ENCODE measurements at places on chromosomes 7 and 10. TPM values are rescaled to one million over a fixed set of nuclear protein-coding genes. Genes with fewer than 3 reads are reported as not detected.

DNA sequence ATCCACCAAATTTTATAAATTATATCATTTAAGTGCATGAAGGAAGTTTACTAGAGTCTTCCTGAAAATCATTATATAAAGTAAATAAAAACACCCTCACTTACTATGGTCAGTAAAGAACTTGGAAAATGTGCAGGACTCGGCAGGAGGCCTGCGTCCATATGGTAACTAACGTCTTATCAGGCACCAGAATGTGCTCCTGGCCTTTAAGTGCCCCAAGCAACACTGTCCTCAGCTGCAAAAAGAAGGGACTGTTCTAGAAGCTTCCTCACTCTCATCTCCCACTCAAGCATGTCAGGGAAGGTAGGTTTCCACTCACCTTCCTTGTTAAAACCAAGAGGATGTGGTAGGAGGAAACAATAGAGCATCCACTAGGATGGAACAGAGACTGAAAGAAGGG lies 11.3 kb downstream of the SFMBT2 start:
- DNase-seq = no peak

COL28A1 gene
- total RNA-seq = under 0.01 TPM

PVRIG gene
- not detected for total RNA-seq

GRCh38 chr10:101575091-101575490 lies 13.0 kb downstream of the POLL start:
- DNase-seq = no peak

HABP2 gene
- not detected for total RNA-seq

GRCh38 chr7:28069807-28070206 lies 110.8 kb downstream of the JAZF1 start:
- peak; percentile 79 for DNase-seq

- no peak for DNase-seq
Measured at GRCh38 chr10:30134171-30134945, 75.0 kb upstream of the JCAD start.

DNA sequence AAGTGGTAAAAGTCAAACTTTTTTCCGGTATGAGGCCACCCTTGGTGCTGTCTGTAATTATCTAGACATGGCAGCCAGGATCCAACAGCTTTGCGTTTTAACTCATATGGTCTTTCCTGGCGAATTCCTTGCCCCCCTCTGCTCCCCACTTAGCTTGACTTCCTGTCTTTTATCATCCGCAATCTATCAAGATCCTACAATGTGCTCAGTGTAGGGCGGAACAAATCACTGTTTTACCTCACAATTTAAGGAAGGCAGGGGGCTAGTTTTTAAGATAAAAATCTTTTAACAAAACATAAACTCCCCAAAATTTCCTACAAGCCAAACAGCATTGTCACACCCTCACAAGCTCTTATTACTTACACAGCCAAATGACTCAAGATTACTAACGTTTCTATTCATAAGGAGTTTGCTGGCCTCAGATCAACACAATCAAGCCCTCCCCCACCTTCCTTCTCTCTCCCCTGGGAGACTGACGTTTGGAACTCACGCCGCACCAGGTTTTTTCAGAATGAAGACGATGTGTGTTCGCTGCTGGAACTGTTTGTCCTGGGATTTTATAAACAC lies 1.3 kb upstream of the CDK14 start:
- peak; percentile 91 for DNase-seq

DNA sequence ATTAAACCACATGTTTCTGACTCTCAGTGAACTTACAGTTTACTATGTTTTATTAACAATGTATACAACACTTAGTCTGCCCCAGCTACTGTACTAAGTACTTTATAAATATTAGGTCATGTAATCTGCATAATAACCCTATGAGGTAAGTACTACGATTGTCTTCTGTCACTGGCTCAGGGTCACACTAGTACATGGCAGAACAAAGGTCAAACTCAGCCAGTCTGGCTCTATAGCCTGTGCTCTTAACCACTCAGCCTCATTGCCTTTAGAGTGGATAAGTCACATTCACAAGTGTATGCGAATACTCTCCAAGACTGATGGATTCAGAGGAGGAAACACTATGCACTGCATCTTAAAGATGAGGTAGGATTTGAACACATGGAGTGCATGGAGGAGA lies 252.3 kb downstream of the KCNMA1 start:
- DNase-seq = no peak

RBM20 gene
- under 0.01 TPM for total RNA-seq

DNA sequence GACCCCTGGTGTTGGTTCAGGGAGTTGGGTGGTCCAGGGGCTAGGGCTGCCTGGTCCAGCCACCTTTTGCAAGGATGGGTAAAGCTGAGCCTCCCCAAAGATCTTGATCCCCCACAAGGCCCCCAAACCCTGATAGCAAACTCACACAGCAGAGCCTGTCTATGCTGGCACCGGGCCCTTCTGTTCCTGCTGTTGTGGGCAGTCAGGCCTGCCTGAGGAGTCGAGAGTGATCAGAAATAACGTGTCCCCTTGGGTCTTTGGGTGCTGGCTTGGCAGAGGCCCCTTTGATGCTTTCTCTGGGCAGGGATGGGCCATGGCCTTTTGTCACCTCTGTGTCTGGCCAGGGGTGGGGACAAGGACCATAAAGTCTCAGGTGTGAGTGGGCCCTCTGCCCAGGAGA lies 715 bp upstream of the MUC12 start:
- DNase-seq = no peak

DNA sequence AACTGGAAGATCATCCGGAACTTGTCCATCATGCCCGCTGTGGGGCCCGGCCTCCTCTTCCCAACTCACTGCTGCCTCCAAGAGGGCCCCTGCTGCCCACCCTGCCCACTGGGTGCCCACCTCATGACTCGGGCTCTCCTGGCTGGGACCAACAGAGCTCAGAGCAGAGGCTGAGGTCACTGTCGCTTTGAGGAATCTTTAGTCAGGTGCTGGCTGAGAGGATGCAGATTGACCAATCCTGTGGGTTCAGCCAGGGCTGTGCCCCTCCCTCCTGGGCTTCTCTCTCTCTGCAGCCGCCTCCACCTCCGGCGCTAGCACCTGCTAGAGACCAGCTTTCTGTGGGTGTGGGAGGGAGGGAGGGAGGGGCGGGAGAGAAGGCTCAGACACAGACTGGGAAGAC lies at the start of gene CALHM1:
Gene CALHM1 (minus strand): TSS at position 181 of the 400 bp plus-strand sequence. CDS start 149 bp downstream, at position 32.
- DNase-seq = no peak

ITPRID1 gene
- not detected for total RNA-seq

CALHM3 gene
- not detected for total RNA-seq

DNA sequence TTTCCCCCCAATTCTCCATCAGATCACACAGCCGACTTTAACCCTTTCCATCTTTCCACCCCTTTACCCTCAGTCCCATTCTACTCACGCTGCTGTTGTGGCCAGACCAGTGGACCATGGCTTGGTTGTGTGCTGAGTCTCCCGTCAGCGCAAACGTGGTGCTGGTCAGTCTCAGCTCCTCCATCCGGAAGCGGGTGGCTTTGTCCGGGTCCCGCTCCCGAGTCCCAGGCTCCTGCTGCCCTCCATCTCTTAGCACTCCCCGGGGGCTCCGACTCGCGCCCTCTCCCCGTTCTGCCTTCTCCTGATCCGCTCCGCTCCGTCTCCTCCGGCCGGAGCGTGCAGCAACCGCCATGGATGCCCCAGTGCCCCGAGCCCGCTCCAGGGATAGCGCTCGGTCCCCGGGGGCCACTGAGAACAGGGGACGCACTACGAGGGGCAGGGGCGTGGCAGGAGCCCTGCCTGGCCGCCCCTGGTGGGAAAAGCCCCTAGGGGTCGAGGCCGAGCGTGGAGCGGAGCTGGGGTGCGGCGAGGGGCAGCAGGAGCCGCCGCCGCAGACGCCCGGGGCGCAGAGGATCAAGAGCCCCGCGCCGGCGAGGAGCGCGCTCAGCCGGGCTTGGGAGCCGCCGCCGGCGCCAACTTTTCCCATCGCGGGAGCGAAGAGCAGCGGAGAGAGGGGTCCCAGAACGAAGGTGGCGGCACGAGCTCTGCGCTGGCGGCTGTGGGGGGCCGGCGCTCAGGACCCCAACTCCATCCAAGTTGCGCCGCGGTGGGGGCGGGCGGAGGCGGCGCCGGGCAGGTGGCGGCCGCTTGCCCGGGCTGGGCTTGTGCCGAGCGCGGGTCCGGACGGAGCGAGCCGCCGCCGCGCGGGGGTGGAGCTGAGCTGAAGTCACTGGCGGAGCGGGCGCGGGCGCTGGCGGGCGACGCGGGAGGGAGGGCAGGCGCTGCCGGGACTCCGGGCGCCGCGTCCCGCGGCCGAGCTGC lies at the start of gene SORCS1:
Gene SORCS1 (minus strand): TSS at position 826 of the 981 bp plus-strand sequence.
- DNase-seq = no peak

- DNase-seq = peak; percentile 2
Measured at GRCh38 chr7:42790196-42790595, 121.7 kb downstream of the C7orf25 start.

RAMP3 gene
- total RNA-seq = not detected

DNA sequence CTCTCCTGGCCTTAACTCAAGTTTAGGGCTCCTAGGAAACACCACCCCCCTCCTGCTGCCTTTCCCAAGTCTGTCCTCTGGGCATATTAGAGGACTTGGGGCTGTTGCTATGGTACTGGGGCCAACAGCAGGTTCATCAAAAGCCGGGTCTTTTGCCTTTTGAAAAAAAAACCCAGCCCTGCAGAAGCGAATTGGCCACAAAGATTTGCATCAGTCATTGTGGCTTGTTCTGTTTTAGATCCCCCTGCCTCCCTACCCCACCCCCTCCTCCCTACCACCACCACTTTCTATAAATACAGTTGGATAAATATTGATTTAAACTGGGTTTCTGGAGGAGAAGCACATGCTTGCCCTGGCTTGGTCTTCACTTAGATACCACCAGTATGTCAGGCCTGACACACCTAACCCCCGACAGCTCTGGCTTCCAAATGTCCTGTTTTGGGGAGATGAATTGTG lies 7.0 kb downstream of the MXI1 start:
- peak; percentile 42 for DNase-seq

- no peak for DNase-seq
Measured at GRCh38 chr7:84462259-84462658, 267.7 kb upstream of the SEMA3A start.

DNA sequence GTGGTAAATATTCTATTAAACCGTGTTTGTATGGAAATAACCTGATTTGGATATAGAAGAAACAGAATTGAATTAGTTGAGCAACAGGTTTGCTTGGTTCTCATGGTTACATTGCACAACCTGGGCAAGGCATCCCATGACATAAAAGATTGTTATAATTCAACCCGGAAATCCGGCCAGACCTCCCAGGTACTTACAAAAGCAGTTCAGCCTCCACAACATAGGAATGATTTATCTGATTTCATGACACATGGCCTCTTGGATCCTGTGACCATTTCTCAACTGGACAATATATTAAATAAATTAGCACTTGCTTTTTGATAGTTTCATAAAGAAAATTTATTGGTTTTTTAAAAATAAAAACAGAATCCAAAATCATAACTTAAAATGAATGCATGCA lies 55.1 kb upstream of the PTPN12 start:
- DNase-seq = no peak

DNA sequence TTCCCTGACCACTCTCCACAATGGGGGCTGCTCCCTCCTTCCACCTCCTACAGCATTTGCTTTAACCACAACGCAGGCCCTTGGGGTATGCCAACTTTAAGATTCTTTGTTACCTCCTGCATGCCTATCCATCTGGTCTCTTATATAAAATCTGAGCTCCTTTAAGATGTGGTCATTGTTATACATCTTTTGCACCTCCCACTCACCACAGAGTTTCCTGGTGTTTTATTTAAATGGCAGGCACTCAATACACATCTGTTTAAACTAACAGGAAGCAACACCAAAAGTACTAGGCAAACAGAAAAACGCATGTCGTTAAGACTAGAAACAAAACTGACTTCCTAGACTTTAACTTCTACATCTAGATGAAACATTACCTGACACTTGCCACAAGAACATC lies 36.3 kb downstream of the SLC25A13 start:
- peak; percentile 37 for DNase-seq

Data from IMR-90 (cell line).